ENCODE measurements at places on chromosomes 5 and 9.

DNA sequence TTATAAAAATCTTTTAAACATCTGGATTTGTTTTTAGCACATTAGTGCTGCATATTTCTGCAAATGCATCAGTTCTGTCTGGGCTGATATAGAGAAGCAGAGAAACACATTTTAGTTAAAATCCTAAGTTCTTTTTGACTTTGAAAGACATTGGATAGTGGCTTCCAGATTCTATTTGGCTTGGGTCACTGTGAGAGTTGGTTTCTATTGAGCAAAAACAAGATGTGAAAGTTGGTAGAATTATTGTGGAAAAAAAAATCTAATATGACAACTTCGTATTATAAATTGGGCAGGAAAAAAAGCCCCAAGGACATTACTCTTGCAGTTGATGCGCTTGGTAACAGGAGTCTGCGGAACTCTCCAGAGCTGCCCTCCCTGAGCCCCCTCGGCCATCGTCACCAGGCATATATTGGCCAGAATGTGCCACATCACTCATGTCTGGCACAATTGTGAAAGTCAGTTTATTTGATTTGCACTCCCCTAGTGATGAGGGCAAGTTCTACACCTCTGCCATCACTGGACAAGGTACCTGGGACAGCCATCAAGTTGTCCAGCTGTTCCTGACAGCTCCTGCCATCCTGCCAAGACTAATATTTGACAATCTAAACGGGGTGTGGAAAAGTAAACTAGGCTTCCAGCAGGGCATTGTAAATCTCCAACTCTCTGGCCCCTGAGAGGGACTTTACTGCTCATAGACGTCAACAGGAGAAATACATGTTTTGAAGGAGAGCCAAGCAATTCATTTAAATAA, 334.5 kb downstream of the TENT4A start:
- DNase-seq: no peak

GRCh38 chr5:159582756-159583541, 252.7 kb upstream of the IL12B start:
- DNase-seq: no peak

DNA sequence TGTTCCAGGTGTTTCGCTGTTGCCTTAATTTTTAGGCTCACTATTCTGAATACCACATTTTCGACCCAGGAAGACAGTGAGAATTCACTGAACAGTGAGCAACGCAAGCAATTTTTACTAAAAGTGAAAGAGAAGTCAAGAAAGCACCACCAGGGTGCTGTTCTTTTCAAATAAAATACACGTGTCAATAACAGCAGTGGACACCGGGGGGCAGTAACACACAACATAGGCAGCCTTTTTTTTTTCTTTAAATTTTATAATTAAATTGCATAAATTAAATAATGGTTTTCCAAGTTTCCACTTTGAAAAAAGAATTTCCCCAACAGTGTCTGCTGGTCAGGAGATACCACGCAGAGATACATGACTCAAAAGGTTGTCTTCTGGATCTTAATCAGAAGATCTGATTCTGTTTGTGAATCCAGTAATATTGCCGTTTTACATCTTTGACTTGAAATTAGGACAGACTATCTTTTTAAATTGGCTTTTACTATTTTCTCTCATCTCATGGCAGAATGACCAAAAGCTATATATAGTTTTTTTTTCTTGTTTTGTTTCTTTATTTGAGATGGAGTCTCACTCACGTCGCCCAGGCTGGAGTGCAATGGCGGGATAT, 47.1 kb upstream of the SH3GL2 start:
- no peak for DNase-seq

DNA sequence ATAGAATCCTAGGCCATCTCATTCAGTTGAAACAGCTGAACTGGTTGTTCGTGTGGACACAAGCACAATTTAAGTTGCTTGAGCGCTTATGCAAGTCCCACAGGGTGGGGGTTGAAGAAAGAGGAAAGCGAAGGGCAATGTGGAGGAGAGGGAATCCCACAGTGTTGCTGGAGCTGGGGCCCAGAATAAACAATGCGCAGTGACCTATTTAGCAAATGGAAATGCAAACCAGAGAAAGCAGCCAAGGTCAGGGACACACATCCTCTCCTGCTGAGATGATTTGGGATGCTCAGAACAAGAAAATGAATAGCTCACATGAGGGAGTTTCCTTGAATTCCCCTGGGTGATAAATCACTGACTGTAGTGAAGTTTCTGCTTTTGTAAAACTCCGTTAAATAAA, 838.3 kb downstream of the TLE4 start:
- DNase-seq: no peak

GRCh38 chr9:89810431-89810830, 205.6 kb downstream of the GADD45G start:
- DNase-seq: no peak

- no peak for DNase-seq
Measured at GRCh38 chr5:6721442-6721841, 8.2 kb downstream of the TENT4A start.

GRCh38 chr5:113042491-113043243, 66.1 kb downstream of the DCP2 start:
- no peak for DNase-seq

GRCh38 chr5:150155258-150156026, at the start of gene PDGFRB:
PDGFRB (minus strand) TSS chr5:150155845; CDS start chr5:150137047, 18,798 bp downstream.
- DNase-seq: no peak

- no peak for DNase-seq
Measured at GRCh38 chr5:88553136-88553875, 284.7 kb upstream of the TMEM161B start.

- DNase-seq: no peak
Measured at GRCh38 chr5:128784726-128785125, 180.6 kb upstream of the SLC27A6 start.

- no peak for DNase-seq
Measured at GRCh38 chr5:148224117-148224742, 14.1 kb upstream of the MARCOL start.

GRCh38 chr5:179142434-179143198, 82.4 kb downstream of the ZNF354C start:
- no peak for DNase-seq

DNA sequence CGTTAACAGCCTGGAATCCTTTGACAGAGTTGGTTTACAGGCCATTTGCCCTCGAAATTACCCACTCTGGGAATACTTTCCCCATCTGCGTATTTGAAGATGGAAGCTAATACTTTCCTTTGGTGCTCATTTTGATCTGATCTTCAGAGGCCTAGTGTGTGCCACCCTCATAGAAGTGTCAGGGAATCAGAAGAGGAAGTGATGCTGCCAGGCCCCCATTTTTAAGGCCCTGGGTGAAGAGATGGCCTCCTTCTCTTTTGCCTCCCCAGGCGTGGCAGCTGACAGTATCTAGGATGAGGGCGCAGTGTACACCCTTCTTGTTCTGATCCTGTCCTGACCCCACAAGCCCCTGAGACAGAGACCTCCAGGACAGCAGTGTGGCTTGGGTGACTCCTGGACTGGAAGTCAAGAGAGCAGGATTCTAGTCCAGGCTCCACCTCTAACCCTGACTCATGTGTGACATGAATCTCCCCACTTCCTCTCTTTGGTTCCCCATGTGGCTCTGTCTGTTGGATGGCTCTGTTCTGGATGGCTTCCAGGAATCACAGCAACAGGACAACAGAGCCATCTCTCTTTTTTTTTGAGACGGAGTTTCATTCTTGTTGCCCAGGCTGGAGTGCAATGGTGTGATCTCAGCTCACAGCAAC, 27.8 kb downstream of the CSF1R start:
- DNase-seq: no peak

GRCh38 chr5:8892926-8893325, 652.9 kb downstream of the SEMA5A start:
- DNase-seq: no peak

DNA sequence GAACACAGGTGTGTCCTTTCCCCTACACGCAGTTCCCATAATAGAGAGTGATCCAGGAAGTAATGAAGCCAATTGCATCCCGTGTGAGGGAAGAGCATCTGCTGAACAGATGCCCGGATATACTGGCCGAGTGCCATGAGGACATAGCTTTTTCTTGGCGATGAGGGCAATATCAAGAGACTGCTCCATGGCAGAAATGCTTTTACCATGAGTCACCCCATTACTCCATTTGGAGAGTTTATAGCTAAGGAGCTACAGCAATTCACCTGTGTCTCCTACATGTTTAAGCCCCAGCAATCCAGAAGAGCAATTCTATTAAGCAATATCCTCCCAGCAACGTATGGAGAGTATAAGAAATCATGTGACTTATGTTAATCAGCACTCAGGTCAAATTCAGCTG, 222.0 kb upstream of the KLF4 start:
- no peak for DNase-seq

DNA sequence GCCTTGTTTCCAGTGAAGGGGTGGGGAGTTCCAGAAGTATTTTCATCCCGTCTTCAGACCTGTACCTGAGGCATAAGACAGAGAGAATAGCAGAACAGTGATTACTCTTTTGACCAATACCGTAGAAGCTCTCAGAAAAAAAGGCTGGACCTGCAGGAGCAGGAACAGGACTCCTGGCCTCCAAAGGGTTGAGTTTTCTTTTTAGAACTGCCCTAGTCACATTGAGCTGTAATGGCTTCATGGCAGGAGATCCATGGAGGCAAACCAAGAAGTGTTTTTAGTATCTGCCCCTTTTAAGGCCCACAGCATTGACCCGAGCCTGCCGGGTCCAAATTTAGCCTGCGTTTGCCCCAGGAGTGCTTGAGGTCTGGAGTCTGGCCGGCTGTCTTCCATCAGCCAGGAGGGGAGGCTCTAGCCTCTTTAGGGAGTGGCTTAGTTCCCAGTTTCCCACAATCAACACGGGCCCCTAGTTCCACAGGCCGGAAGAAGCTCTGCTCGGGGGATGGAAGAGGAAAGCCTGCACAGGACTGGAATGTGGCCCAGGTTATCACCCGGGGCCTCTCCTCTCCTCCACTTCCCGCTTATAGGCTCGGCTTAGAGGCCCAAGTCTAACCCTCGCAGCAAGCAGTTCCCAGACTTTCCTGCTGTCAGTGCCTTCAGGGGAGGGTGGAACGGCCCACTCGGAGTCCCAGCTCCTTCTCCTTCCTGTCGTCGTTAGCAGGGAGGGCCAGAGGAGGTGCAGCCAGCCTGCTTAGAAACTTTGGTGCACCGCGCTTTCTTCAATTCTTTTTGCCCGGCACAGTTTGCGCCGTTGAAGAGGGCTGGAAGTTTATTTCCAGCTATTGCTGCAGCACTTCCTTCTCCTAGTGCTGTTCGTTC, 80.7 kb downstream of the C9orf152 start:
- DNase-seq: no peak
